Astrocyte (in vitro differentiated cells and primary cell): ENCODE measurements at places on chromosomes 5 and 9. TPM values are rescaled to one million over a fixed set of nuclear protein-coding genes. Genes with fewer than 3 reads are reported as not detected.

NOXA1 gene
- total RNA-seq, result 0.50 and 0.84 TPM in 2 replicates

SKP2 gene
- 22.9 and 31.4 TPM in 2 replicates for total RNA-seq

FOXI1 gene
- total RNA-seq, result not detected in 2 replicates

MGAT1 gene
- total RNA-seq, result 116 and 120 TPM in 2 replicates

FAM163B gene
- total RNA-seq, result not detected in 2 replicates

CDO1 gene
- total RNA-seq, result 3.9 and 6.1 TPM in 2 replicates

GABRA6 gene
- not detected in 2 replicates for total RNA-seq

SLC46A2 gene
- not detected in 2 replicates for total RNA-seq

CCDC183 gene
- total RNA-seq, result 0.84 and 1.3 TPM in 2 replicates

ARID3C gene
- 0.16 and 0.19 TPM in 2 replicates for total RNA-seq

PPP2R2B gene
- total RNA-seq, result 2.4 and 5.2 TPM in 2 replicates

MCC gene
- total RNA-seq, result 26.9 and 27.2 TPM in 2 replicates

PLAC8L1 gene
- 2.0 and 2.7 TPM in 2 replicates for total RNA-seq

ERAP2 gene
- total RNA-seq, result 2.3 and 2.5 TPM in 2 replicates

RANBP3L gene
- 0.46 TPM in 1 of 2 replicates, not detected in the other for total RNA-seq

IFNB1 gene
- total RNA-seq, result 2.5 and 3.2 TPM in 2 replicates
